Foreskin keratinocyte (primary cell): ENCODE measurements at places on chromosomes 7 and 10.

DNA sequence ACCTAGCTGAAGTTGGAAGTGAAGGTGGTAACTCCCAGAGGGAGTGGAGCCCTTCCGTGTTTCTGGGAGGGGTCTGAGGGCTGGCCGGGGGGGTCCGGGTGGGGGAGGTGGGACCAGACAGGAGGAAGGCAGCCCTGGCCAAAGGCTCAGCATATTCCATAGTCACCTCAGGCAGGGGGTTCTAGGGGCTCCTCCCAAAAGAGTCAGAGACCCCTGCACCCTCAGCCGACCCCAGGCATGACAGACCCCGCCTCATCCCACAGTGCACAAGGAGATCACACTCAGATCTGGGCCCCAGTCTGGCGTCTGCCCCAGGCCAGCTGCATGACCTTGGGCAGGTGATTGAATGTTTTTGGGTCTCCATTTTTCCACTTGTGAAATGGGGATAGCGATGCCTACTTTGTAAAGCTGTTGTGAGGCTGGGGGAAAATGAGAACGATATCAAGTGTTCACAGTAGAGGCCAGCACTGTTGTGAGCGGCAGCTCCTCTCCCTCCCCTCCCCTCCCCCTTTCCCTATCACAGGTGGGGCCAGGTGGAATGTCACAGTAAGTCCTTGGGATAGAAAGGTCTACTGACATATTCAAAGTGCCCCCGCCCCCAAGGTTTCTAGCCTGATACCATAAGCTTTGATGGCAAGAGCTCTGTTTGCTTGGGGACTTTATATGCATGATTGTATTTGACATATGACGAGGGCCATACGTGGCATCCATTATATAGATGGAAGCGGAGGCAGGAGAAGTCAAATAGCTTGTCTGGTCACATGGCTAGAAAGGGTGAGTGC, 33.3 kb downstream of the DNAJB12 start:
- DNase-seq, result no peak

DNA sequence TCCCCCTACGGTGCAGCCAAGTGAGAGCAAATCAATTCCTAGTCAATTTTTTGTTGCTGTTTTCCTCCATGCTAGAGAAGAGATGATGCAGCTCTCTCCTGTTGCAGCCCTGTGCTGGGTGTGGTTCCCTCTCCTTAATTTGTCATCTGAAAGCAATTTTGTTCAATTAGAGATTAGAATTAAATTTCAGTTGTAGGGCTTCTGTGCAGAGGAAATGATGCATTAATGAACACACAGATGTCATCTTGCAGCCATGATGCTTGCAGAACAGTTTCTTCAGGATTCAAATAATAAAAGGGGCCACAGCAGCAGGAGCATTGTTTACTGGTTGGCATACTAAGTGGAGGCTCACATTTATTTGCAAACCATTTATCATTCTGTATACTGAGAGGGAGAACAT, 266.0 kb downstream of the AUTS2 start:
- no peak for DNase-seq

GRCh38 chr7:3301449-3301731, 338 bp downstream of the SDK1 start:
- no peak for DNase-seq

DNA sequence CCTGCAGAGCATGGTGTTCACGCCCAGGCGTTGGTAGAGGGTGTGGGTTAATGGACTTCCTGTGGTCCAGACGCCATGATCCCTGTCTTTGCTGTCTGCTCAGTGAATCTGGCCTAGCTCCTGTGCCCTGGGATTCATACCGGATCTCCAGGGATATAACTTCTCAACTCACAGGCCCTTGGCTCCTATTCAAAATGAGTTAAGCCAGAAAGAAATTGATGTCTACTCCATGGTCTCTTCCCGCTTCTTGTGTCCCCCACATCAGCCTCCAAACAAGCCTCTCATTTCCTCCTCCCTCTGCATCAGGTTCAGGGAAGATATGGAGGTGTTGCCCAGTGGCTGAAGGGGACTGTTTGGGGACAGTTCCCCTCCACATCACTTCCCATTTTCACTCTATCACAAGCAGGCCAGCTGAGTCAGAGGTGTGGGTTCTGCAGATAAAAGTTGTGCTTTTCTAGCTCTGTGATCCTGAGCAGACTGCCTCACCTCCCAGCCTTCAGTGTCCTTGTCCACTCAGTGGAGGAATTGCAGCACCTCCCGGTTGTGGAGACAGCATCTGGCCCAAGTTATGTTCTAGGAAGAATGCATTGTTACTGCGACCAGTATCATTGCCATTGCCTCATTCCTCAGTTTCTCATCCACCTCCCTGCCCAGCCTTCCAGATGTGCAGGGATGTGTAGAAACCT, 22.5 kb downstream of the AKR1E2 start:
- DNase-seq, result no peak

DNA sequence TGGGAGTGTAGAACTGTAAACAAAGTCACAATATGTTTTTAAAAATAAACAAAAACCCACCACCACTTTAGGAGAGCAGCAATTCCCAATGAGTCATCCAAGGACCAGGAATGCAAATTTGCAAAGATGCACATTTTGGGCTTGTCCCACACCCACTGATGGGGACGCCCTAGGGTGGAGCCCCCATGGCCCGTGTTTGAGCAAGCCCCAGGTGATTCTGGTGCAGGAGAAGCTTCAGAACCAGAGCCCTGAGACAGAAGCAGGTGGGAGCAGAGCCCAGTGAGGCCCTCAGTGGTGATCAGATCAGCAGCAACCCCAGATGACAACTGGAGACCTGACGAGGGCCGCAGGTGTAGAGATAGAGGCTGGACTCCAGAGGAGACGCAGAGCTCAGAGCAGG, 55.1 kb upstream of the PFKP start:
- DNase-seq, result no peak

- DNase-seq, result no peak
These were observed 2.7 kb downstream of the GPR146 start for GRCh38 chr7:1046722-1047679.

GRCh38 chr10:17989908-17990767, 38.4 kb downstream of the SLC39A12 start:
- DNase-seq, result peak; percentile 90

DNA sequence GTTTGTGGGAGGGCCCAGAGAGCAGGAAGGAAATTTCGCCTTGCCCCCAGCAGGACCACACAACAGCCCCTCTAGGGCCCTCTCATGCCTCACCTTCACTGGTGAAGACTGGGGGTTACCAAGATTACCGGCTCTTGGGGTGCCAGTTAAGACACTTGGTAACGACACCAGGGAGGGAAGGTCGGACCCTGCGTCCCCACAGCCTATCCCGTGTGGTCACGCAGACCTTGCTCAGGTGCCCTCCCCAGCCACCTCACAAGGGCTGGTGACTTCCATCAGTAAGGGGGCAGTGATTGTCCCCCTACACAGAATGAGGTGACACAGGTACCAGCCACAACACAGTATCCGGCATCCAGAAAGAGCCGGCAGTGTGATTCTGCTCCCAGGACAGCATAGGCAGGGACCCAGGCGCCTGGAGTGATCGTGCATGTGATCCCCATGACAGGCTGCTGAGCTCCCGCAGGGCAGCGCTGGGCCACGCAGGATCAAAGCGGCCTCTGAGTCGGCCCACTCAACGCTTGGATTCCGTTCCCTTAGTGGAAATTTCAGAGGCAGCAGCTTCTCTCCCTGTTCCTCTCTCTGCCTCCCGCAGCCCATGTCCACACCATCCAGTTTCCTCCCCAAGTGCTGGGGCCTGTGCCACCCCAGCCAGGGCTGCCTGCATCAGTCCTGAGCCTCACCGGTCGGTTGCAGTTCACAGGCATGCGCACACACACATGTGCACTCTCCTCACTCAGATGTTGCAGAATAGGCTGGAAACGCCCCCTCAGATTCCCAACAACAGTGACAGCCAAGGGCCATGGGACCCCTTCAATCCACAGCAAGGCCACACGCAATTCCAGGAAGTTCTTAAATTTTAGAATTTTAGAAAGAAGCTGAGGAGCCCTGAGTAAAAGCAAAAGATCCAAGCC, 35.8 kb downstream of the CAMK2B start:
- DNase-seq, result no peak

- no peak for DNase-seq
These were observed 340.7 kb upstream of the CELF2 start for GRCh38 chr10:10676972-10677371.

DNA sequence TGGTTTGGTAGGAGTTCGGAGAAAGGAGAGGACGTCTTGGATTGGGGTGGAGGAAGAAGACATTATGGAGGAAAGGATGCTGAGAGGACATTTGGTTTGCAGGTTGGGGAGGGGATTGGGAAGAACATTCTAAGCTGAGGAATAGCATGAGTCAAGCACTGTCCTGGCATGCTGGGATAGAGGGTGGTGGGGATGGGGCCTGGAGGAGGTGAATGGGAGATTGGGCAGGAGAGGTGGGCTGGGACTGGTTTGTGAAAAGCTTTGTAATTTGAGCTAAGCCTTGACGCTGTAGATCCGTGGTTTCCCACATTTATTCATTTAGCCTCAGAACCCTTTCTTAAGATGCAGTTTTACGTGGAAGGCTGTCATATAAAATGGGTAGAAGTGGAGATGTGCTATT, 52.2 kb downstream of the TMEM178B start:
- DNase-seq, result no peak

DNA sequence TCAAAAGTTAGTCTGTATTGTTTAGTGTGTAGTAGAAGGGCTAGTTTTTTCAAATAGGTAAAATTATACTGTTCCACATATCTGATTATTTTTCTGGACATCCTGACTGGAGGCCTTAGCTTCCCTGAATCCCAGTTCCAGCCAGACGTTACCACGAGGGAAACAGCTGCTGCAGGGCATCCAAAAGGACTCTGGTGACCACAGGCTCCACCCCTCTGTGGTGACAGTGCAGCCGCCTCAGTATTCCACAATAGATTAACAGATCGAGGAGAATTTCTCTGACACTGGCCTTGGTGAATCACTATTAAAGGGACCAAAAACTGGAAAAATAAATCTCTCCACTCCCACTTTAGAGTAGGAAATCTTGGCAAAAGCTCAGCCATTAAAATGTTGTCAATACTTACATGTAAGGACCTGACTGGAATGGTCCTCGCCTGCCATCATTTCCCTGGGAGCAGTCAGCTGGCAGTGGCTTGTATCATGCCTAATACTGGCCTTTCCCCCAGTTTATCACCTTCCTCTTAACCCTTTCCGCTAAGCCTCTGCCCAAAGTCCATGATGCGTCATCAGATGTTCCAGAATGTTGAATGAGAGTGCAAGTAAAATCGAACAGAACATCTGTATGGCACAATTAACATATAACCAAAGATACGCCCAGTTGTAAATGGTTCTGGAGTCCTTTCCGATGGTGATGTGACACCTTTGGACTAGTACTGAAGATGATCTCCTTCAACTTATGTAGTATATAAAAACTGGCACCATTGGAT, 31.6 kb downstream of the ENO4 start:
- DNase-seq, result no peak

- DNase-seq, result no peak
These were observed 133.0 kb upstream of the KLF14 start for GRCh38 chr7:130867039-130867438.

GRCh38 chr10:101779544-101780186, 3.6 kb downstream of the NPM3 start:
- DNase-seq, result peak; percentile 4

DNA sequence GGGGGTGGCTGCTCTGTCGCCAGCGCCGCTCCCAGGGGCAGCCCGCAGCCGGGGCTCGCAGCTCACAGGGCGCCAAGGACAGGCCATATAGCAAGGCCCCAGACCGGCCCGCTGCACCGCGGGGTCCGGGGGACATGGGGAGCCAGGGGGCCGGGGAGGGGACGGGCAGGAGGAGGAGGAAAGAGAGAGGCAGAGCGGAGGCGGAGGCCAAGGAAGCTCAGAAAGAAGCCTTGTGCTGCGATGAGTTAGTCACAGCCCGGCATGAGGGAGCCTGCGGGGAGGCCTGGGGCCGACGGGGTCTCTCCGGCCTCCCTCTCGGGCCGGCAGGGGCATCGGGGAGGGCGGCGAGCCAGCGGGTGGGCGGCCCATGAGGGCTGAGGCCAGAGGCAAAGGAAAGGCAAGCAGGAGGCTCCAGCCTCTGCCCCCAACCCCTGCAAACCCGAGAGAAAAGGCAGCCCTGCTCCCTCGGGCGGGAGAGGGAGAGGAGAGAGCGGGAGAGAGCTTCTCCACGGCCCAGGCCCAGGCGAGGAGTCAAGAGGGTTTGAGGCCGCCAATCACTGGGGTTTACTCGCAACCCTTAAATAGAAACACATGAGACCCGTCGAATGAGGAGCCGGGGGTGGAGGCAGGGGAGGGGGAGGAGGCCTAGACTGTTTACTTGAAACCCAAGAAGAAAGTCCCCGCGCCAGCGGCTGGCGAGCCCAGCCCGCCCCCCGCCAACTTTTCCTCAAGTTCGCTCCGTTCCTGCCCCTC, 167.9 kb downstream of the NEURL1 start:
- peak; percentile 42 for DNase-seq

DNA sequence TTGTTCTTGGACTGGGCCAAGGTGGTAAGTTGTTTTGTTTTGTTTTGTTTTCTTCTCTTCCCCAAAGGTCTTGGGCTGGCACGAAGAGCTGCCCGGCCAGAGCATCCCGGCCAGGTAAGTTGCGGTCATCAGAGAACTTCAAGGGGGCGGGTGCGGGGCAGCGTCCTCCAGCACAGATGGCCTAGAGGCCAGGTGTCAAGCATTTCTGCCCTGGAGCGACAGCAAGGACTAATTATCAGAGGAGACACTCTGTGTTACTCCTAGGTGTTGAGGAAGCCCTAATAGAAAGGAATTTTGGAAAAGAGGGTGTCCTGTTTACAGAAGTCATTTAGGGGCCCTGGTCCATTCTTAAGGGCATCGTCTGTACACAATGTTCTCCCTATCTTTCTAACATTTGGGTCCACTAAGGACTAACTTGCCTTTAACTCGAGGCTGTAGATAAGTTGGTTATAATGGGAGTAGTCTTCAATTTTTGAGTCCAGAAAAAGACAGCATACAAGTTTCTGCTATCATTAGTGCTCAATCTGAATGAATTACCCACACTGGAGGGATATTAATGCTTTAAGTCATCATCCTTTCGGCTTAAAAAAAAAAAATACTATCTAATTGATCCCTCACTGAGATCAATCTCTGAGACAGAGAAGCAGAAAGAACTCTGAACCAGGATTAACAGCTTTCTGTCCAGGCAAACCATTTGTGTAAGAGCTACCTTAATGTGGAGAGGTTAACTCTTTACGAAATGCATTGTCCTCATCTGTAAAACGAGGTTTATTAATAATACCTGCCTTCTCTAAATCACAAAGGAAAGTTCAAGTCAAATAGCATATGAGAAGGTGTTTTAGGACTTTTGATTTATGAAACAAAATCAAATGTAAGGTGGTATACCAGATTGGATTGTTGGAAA, 1.5 kb downstream of the ITGB8 start:
- DNase-seq, result peak; percentile 35

GRCh38 chr7:78037603-78038002, 239.0 kb downstream of the PHTF2 start:
- DNase-seq, result no peak

- DNase-seq, result no peak
These were observed 216.6 kb downstream of the WDR37 start for GRCh38 chr10:1272777-1273161.
